NCI-H510A (cell line): ENCODE measurements at places on chromosomes 1 and 21.
A peak's percentile ranks its signal among the peaks of the same experiment; 100 is the strongest.

DNA sequence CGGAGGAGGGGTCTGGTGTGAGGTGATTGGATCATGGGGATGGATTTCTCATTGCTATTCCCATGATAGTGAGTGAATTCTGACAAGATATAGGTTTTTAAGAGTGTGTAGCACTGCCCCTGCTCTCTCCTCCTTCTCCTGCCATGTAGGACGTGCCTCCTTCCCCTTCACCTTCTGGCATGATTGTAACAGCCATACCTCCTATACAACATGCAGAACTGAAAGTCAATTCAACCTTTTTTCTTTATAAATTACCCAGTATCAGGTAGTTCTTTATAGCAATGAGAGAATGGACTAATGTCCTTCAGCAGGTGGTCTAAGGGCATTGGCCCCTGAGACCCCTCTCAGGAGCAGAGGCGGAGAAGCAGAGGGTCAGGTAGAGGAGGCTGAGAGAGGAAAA is 168.7 kb upstream of the ETV3 start:
- DNase-seq, result no peak

- no peak for DNase-seq
Observed at GRCh38 chr1:5111581-5111980, 457.2 kb downstream of the AJAP1 start.

DNA sequence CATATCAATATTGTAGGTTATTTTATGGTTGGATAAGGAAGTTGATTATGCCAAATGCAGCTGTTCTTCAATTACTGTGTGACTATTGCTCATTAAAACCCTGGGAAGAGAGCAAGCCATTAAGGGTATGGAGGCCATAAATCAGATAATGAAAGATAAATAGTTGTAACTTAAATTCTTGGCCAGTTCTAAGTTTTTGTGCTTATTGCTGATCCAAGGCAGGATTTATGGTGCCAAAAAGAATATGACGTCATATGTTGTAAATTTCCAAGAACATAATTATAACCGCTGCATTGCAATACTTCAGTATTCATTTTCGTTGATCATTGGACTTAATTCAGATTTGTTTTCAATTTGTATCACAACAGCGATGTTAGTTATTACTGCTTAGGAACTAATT is 211.6 kb downstream of the LRRC40 start:
- DNase-seq, result no peak

- no peak for DNase-seq
Observed at GRCh38 chr1:81874461-81874860, 73.7 kb downstream of the ADGRL2 start.

- DNase-seq, result no peak
Observed at GRCh38 chr1:230668227-230668626, 25.9 kb downstream of the COG2 start.

DNA sequence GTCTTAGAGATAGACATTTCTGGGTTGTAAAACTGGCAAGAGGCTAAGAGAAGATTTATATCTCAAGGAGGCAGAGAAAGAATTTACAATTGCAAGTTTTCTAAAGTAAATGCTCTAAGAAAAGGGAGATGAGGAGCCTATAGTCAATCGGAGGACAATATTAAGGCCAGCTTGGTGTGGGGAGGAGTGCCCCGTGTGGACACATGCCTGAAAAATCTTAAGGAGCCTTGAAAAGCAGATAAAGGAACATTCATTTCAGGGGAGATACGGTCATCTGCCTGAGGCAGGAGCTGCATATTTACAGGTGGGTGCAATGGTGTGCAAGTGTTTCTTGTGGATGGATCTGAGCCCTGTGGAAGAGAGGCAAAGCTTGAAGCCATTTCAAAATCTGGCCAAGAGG is 25.6 kb downstream of the FCRL2 start:
- no peak for DNase-seq

GRCh38 chr1:8604041-8604945 is 213.1 kb downstream of the RERE start:
- DNase-seq, result no peak

GRCh38 chr1:76013206-76013581 is 61.4 kb upstream of the ST6GALNAC3 start:
- DNase-seq, result no peak

GRCh38 chr1:207316622-207317391 is 4.7 kb upstream of the CD55 start:
- no peak for DNase-seq

DNA sequence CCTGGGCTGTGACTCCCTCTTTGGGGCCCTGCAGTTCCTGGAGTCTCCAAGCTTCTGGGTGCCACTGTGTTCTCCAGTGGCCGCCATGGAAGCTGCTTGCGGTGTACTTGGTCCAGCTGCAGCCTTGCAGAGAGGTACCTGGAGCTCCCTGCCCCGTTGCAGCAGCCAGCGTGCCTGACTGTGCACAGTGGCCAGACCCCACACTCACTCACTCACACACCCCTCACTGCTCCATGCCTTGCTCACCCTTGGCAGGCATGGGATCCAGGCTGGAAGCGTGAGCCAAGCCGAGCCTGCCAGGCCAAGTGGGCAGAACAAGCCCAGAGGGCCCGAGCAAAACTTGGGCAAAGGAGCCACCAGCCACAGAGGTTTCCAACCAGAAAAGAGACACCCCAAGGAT is 43.0 kb downstream of the MATN1 start:
- no peak for DNase-seq

GRCh38 chr1:26171084-26172072 is at the start of gene ZNF593OS:
Gene ZNF593OS (minus strand): TSS chr1:26171832. CDS start chr1:26171661, 171 bp downstream.
- peak; percentile 35 for DNase-seq

GRCh38 chr21:34071683-34072082 is 1.7 kb upstream of the MRPS6 start:
- DNase-seq, result no peak

GRCh38 chr1:46655848-46656247 is 12.3 kb downstream of the ATPAF1 start:
- no peak for DNase-seq

GRCh38 chr1:153789478-153790034 is 14.3 kb downstream of the SLC27A3 start:
- DNase-seq, result peak; percentile 56

DNA sequence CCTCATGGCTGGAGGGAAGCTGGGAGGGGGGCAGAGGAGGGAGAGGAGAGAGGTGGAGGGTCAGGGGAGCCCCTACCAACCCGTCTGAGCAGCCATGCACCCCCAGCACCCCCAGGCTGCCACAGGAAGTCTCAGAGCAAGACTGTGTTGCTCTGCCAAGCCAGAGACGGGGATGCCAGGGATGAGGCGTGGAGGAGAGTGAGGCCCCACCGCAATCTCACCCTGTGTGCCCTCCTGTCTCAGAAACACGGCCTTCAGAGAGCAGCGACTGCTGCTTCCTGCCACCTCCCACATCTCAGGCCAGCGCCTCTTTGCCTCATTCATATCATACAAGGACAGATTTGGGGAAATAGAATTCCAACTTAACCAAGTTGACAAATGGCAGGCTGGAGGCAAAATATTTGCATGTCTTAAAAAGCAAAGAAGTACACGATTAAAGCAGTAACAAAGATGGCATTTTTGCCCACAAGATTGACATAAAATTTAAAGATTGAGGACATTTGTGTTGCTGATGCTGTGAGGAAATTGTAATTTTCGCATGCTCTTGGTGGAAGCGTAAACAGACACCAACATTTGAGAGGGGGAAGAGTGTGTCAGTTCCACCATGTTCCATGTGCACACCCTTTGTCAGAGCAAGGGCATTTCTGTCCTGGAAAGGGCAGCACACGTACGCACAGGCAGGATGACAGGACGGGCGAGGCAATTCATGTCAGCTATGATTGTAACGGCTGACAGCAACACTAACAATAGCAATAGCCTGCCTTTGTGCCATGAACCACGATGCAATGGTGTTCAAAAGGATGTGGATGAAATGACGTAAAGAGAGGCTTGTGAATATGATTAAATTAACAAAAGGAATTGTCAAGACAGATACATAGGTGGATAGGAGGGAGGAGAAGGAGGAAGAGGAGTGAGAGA is 59.0 kb upstream of the BACE2 start:
- DNase-seq, result no peak

DNA sequence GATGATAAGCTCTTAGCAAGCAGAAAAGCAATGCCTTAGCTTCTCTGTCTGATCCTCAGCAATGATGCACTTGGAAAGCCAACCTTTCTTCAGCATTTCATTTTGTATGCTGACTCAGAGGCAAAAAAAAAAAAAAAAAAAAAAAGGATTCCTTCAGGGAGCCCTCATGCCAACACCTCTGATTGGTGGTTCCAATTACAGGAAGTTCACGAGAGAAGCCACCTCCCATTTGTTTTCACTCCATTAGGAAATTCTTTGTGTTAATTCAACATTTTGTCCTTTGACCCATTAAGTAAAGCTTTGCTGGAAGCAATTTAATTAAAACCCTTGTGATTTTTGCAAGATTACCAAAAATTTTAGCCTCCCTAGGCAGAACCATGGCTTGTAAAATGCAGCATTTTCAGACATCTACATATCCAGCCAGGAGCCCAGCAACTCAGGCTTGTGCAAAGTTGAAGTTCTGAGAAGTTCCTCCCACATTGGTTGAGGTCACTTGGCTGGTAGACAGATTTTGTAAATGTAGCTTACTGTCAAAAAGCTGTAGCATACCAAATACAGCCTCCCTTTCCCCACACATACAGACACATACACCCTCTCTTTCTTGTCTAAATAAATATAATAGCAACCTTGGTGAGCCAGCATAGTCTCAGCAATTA is 27.1 kb upstream of the VTCN1 start:
- no peak for DNase-seq

GRCh38 chr1:20063861-20064292 is 6.1 kb upstream of the PLA2G5 start:
- no peak for DNase-seq

DNA sequence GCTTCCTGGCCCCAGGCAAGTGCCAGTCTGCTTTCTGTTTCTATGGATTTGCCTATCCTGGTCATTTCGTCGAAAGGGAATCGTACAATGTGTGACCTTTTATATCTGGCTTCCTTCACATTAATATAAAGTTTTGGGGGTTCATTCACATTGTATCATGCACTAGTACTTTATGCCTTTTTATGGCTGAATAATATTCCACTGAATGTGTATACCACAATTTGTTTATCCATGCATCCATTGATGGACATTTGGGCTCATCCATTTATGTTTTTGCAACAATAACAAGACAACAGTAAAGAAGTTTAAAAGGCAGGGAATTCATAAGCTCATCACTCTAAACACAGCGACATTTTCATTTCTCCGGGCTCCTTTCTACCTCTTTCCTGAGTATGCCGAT is 50.6 kb downstream of the SPSB1 start:
- no peak for DNase-seq

- no peak for DNase-seq
Observed at GRCh38 chr1:119048624-119049404, 60.7 kb upstream of the TBX15 start.

DNA sequence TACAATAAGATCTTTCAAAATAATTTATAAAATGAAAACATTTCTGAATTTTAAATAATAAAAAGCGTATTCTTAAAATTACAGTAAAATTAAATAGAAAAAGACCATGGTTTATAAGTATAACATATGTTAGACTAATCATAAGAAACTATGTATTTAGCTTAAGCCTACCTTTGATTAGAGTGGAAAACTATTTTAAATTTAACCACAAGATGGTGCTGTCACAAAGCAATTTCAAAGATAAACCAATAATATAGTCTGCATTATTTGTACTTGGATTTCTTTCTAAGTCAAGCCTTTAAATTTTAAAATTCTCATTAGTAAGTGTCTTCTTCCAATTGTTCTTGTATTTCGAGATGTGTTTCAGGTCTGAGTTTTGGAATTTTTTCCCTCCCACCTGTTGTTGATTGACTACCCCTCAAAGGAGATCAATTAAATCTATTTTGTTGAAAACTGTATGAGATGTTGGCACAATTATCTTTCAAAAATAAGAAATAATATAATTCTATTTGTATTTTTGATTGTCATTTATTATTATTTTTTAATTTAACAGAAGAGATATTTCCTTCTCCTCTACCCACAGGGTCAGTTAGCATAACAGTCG is 459.8 kb downstream of the KCNT2 start:
- no peak for DNase-seq

DNA sequence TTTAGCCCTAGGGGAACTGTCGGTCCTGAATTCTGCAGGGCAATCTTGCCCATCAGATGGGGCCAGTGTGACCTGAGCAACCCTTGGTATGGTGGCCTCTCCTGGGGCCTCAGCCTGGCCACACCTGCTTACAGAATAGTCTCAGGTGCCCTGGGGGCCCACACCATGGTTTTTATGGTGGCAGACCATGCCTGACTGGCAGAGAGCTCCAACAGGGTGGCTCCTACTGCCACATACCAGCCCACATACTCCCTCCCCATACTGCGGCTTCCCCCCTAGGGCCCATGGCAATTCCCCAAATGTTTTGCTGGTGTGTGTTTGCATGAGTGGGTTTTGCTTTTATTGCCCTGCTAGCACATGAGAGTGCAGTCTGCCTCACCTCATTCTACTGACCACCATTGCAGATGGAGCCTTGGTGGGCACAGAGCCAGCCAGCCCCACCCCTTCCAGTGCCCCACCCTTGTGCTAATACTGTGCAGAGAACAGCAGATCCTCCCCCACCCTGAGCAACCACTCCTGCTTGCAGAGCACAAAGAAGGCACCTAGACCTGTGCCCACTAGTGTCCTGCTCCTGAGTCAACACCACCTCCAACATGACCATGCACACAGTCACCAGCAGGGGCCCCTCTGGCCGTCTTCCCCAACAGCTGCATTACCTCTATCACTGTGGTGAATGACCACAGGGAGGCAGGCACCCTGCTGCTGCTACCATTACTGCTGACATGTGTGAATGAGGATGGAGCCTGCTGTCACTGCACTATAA is 86.8 kb downstream of the GDAP2 start:
- no peak for DNase-seq

DNA sequence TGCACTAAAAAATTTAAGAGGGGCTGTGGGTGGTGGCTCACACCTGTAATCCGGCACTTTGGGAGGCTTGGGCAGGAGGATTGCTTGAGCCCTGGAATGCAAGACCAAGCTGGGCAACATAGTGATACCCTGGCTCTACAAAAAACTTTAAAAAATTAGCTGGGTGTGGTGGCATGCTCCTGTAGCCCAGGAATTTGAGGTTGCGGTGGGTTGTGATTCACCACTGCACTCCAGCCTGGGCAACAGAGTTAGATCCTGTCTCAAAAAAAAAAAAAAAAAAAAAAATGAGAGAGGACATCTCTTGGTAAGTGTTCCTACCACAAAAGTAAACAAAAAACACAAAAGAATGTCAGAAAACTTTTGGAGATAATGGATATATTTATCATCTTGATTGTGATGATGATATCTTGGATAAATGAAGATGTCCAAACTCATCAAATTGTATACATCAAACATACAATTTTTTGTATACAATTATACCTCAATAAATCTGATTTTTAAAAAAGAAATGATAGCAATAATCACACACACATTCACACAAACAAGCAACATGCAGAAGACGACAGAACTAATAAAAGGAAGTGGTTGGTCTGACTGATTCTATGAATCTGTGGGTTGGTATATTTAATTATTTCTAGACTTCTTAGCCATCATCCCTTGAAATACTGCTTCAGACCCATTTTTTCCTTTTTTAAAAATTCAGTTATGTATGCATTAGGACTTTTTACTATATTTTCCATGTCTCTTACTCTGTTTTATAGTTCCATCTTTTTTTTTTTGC is 465.9 kb downstream of the PLA2G4A start:
- DNase-seq, result no peak

GRCh38 chr21:14870853-14871149 is 194.0 kb downstream of the NRIP1 start:
- DNase-seq, result no peak

- DNase-seq, result no peak
Observed at GRCh38 chr1:235709018-235709417, 59.4 kb upstream of the GNG4 start.

GRCh38 chr1:76352741-76353435 is 278.3 kb downstream of the ST6GALNAC3 start:
- DNase-seq, result no peak

- DNase-seq, result no peak
Observed at GRCh38 chr1:214901718-214902117, 180.8 kb upstream of the KCNK2 start.
